ENCODE measurements at places on chromosomes 12 and 14.

- no peak for DNase-seq
These were observed 22.1 kb upstream of the LGMN start for GRCh38 chr14:92770484-92770883.

GRCh38 chr14:77965919-77966435 lies 166.1 kb downstream of the ADCK1 start:
- no peak for DNase-seq

DNA sequence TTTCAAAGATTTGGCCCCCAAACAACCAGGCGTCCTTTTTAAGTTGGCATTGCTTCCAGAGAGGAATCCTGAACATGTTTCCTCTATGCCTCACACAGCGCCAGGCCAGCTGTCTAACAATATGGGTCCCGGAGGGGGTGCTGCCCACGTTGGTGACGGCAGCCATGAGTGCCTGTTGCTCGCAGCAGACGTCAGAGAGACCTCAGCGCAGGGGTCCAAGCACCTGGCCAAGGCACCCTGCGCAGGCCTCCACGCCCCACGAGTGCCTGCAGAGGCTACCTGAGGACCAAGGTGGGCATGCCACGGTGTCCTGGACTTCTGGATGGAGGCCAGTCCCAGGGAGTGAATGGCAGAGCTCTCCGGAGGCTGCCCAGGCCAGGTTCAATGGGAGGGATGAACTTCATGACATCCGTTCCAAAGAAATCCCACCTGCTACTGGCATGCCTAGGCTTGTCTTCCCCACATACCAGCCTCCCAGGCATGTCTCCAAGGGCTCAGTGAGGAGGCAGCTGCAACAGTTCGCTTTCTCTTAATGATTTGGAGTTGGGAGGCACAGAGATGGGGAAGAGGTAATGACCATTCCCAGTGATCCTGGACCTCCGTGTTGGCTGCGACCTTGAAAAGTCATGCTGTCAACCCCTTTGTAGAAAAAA lies 11.6 kb upstream of the FOXN3 start:
- no peak for DNase-seq

- DNase-seq: no peak
These were observed 753.1 kb upstream of the TBX3 start for GRCh38 chr12:115437061-115437567.

- DNase-seq: no peak
These were observed 35.5 kb upstream of the OR5AU1 start for GRCh38 chr14:21191261-21191808.

DNA sequence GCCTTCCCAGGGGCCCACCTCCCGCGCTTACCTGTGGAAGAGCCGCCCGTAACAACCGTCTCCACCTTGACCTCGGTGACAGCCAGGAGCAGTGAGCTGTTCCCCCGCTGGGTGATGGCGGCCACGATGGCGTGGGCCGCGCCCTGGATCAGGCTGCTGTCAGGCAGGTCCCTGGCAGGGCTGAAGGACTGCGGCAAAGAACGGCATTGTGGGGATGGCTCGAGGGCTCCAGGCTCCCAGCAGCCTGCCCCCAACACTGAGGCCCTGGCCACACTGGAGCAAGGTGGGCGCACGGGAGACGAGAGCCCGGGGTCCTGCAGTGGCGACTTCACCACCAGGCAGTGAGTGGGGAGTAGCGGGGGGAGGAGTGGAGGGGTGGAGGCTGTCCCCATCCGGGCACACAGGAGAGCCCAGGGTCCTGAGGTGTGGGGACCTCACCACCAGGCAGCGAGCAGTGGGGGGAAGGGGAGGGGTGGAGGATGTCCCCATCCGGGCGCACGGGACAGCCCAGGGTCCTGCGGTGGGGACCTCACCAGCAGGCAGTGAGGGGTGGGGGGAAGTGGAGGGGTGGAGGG lies 25.0 kb downstream of the JAG2 start:
- DNase-seq: no peak

DNA sequence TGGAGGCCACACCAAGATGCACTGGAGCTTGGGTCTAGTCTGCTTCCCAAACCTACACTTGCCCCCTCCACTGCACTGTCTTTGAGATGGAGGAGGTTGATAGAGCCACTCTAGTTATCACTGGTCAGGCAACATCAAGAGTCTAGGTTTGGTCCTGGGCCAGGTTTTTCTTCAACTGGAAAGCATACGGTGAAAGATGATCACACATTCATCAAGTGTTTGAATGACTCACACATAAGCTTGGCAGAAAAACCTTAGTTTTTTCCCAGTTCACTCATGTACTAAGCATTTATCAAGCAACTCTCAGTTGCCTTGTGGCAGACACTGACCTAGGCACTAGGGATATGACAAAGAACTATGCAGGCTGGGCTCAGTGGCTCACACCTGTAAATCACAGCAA lies 84.5 kb downstream of the PLEKHG3 start:
- DNase-seq: no peak

DNA sequence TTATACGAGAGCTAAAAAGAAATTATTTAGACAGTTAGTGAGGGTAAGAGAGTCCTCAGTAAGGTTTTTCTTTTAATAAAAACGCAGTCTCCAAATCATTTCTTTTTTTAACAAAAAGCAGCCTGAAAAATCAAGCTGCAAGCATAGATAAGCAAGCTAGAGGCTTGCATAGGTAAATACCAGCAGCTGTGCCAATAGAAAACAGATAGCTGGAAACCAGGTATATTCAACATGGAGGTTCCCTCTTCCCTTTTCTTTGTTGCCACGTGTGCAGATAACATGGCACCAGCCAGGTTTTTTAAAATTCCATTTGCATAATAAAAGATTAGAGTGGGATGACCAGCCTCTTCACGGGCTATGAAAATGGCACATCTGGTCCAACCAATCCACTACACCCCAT lies 6.1 kb upstream of the PRKAB1 start:
- DNase-seq: no peak

DNA sequence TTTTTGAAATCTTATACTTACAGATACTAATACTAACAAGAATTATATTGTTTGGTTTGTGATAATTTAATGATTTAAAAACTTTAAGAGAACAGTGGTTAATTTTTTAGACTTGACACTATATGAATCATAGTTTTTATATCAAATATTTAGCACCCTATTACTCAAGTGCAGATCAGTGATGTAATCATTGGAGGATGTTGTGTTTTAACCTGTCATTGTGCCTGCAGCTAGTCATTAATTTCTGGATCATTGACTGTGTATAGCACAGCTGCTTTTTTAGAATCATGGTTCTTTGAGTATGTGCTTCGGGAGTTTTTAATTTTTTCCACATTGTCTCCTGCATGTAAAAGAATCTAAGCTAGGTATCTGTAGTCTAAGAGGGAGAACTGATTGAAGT lies 17.3 kb downstream of the ARID4A start:
- DNase-seq: no peak

DNA sequence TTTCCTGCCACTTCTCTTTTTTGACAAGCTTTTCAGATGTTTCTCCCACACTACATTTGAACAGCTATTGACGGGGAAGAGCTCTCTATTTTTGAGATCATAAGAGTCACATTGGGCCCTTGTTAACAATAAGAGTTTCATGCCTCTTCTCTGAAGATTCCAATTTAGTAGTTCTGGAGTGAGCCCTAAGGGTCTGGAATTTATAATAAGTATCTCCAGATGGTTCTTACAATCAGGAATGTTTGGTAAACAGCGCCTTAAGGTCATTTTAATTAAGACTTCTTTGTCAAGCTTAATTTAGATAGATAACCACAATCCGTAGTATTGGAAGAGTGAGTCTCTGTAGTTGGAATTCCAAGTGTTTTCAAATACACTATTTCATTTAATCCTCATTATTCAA lies 60.6 kb upstream of the HECTD1 start:
- DNase-seq: no peak

GRCh38 chr14:36955967-36956366 lies 216.4 kb downstream of the SLC25A21 start:
- no peak for DNase-seq

DNA sequence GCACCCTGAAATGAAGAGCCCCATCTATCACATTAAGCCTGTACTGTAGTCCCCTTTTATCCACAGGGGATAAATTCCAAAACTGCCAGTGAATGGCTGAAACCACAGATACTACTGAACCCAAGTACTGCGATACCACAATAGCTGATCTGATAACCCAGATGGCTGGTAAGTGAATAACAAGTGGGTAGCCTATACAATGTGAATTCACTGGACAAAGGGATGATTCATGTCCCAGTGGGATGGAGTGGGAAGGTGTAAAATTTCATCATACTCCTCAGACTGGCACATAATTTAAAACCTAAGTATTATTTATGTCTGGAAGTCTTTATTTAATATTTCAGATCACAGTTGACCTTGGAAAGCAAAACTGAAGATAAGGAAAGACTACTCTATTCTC lies 201.3 kb downstream of the GPHN start:
- DNase-seq: no peak

DNA sequence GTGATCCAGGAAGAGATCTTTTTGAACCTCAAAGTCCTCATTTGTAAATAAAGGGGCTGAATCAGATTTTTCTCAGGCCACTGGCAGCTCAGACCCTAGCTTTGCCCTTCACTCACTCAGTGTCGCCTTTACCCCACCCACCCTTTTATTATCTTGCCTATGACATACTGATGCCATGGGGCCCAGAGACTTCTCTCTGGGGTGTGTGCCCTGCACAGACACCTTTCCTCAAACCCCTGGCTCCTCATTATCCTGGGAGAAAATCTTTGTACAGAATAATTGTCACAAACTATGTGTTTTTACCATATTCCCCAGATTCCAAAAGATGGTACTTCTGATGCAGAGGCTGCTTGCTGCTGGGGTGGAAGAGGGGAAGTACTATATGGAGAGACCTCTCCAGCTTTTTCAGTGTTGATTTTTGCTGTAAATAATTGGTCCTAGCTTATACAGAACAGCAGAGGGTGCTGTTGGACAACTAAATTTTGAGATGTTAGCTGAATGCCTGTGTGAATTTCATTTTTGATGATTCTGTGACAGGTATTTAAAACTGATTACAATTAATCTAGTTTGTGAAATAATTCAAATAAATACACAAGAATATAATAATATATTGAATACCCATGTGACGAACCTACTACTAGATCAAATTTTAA lies 53.9 kb upstream of the DCD start:
- no peak for DNase-seq

- no peak for DNase-seq
These were observed 57.0 kb downstream of the TECPR2 start for GRCh38 chr14:102419716-102420115.

- no peak for DNase-seq
These were observed 31.0 kb upstream of the TEX22 start for GRCh38 chr14:105367116-105368031.

- DNase-seq: no peak
These were observed 120.5 kb downstream of the SLC25A47 start for GRCh38 chr14:100443603-100444002.

- no peak for DNase-seq
These were observed 252.2 kb upstream of the FOXN3 start for GRCh38 chr14:89669193-89669592.

- no peak for DNase-seq
These were observed 190.2 kb upstream of the CNOT2 start for GRCh38 chr12:70052931-70053497.

GRCh38 chr14:82798276-82798675 lies 1264.6 kb upstream of the SEL1L start:
- no peak for DNase-seq

- DNase-seq: peak; percentile 91
These were observed 5.5 kb downstream of the ZFP36L1 start for GRCh38 chr14:68787092-68787992.

DNA sequence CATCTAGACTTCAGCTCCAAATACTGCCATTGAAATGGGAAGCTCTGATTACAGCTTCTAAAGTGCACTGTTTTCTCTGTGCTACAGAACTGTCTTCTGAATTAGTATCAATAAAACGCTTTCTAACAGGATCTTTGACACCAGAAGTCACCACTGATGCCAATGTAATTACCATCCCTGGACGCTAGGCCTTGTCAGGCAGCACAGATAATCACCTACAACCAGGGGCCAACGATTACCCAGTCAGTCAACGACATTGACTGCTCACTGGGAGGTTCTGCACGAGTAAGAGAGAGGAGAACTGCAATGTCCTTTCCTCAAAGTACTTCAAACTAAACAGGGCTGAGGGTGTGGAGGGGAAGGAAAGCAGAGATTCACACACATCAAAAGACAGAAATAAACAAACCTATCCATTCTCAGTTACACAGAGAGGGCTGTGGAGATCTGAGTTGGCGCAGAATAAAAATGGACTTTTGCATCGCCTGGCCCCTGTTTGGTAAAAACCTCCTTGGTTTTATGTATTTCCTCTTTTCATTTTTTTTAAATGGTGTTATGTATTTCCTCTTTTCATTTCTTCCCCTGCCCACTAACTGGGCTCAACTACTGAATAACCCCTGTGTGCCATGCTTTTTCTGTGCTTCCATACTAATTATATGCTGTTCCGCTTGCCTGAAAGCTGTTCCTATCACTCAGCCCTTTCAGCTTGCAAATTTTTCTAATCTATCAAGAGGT lies 492.2 kb downstream of the APAF1 start:
- DNase-seq: no peak

DNA sequence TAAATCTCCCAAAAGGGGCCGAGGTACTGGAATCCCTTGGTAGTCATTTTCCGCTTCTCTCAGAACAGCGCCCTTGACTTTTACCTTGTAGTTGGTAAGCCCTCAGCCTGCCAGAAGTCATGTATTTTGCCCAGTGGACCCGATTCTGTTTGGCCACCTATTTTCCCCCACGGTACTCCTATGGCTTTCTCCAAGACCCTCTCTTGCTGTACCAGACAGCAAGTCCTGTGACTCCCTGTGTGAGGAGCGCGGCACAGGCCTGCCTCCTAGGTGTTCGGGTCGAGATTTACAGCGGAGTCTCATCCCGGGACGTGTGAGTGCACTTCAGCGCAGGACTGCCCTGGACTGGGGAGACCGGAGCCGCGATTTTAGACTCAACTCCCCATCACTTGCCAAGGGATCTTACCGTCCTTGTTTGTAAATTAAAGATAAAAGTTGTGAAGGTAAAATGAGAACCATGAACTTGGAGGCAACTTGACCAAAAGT lies 1.1 kb upstream of the MBD6 start:
- no peak for DNase-seq

DNA sequence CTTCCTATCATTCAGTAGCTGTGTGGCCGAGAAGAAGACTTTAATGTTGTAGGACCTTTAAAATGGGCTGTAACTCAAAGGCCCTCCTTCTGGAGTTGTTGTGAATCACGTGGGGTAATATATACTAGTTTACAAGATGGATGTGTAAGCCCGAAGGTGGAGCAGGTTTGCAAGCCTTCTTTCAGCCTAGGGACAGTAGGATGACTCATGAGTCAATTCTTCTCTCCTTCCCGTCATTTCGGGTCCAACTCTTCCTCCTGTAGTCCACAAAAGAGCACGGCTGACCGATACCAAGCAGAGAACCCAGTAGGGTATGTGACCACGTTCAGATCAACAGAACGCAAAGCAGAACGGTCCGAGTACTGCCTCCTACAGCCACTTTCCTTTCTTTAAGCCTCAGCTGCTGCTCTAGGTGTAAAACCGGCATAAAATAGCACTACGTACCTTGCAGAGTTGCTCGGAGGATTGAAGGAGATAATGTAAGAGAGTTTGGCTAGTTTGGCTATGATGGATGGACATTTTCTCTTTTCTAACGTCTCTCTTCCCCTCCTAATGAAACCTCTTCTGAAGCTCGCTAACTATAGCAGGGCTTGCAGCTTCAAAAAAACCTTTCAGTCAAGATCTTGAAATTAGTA lies 1.3 kb upstream of the RASSF3 start:
- DNase-seq: no peak

All from vagina (tissue), 2 donors.